ENCODE measurements at places on chromosomes 1 and 21.

GRCh38 chr1:182484531-182485257 lies 34.7 kb downstream of the RGSL1 start:
- DNase-seq, result no peak

DNA sequence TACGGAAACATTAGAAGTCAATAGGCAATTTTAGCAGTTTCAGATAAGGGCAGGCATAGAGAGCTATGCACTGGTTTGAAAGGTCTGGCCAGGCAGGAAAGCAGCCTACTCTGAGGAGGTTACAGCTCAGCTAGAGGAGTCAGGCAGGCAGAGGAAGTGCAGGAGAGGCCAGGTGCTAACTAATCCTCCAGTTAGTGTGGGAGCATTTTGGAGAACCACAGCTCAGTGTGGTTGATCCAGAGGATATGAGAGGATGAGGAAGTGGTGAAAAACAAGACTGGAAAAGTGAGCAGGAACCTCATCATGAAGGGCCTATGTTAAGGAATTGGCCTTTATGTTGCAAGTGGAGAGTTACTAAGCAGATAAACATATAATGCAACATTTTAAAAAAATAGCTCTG lies 282.4 kb upstream of the SGIP1 start:
- DNase-seq, result no peak

- no peak for DNase-seq
These were observed 3.7 kb downstream of the RORC start for GRCh38 chr1:151827853-151828252.

- DNase-seq, result no peak
These were observed 8.3 kb upstream of the TRIM17 start for GRCh38 chr1:228424685-228425660.

DNA sequence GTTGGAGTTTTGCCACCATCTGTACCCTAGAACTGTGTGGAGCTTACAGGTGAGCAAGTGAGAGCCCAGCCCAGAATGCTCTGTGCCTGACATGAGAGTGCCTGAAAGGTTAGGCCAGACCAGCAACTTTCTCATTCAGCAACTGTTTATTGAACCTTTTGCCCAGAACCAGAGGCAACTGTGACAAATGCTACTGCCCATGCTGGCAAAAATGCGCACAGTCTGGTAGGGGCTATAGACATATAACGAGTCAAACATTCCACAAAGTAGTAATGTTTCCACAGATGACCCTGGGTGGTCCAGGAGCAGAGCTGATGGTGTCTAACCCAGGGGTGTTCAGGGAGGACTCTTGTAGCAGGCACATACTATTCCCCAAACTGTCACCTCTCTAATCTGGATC lies 56.0 kb upstream of the GCLM start:
- peak; percentile 30 for DNase-seq

GRCh38 chr1:108140936-108141335 lies 59.2 kb downstream of the SLC25A24 start:
- no peak for DNase-seq
